ENCODE measurements at places on chromosomes 3 and 15.

DNA sequence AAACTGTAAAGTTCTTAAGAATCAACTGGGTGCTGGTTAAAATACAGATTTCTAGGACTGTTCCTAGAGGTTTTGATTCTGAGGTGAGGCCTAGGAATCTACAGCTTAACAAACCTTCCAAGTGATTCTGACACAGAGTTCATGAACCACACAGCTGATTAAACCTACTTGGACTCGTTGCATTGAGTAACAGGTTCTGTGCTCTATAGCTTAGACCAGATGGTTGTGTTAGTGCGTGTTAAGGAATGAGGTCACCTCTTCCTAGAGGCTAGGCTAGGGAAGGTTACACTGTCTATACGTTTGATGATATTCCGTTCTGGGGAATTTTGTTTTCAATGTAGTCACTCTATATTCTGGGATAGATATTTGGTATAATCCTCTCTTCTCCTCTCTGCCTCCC is 21.9 kb downstream of the EID1 start:
- no peak for DNase-seq

DNA sequence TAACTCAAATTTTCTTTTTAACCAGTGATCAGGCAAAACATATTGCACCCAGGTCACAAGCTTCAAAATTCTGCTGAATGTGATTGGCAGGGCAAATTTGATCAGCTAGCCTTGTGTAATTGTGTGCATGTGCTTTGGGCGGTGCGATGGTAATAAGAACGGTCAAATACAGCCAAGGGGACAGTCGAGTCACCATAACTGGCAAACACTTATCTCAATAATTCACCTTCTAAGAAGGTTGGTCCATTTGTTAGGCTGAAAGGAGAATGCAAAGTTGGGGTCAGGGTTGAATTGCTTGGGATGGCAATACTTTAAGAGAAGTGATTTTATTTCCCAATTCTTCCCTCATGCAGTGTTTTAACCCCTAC is 302.4 kb upstream of the PDZRN3 start:
- no peak for DNase-seq

DNA sequence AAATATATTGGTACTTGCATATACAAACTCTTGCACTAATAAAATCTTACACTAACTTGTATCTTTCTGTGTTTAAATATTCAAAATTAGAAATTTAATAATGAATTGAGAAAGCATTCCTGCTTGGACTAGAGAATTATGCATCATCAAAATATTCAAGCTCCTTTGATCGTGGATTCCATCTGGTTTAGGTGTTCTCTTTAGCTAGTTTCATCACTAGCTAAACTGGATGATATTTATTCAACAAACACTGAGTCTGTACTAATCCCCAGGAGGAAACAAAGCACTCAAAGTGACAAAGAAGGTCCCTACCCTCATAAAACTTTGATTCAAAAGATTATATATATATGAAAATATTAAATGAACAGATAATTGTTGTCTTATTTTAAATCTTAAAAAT is 1360.9 kb upstream of the ALCAM start:
- no peak for DNase-seq

GRCh38 chr3:194221336-194221735 is 85.4 kb downstream of the HES1 start:
- no peak for DNase-seq

DNA sequence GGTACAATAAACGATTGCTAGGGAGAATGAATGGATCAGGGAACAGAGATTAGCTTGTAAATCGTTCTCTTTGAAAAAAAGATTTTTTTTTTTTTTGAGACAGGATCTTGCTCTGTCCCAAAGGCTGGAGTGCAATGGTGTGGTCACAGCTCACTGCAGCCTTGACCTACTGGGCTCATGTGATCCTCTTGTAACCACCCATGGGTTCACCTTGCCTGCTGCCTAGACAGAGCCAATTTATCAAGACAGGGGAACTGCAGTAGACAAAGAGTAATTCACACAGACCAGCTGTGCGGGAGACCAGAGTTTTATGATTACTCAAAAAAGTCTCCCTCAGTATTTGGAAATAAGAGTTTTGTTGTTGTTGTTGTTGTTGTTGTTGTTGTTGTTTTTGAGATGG is 39.6 kb downstream of the METTL6 start:
- DNase-seq = no peak

DNA sequence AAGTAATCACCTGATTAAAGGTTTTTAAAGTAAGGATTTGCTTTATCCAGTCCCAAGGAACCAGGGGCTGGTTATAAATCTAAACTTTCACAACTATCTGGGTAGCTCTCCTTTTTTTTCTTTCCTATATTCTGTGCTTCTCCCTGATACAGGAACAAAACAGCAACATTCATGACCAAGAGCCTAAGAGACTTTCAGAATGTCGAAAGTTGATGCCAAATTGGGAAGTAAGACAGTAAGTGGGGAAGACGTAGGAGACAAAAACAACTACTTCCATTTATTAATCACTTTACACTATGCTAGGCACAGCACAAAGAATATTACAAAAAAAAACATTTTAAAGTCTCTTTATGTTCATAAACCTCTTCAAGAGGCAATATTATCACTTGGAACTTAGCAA is 211.6 kb downstream of the MAGI1 start:
- no peak for DNase-seq

- no peak for DNase-seq
Observed at GRCh38 chr3:29513236-29513635, 232.4 kb downstream of the RBMS3 start.

DNA sequence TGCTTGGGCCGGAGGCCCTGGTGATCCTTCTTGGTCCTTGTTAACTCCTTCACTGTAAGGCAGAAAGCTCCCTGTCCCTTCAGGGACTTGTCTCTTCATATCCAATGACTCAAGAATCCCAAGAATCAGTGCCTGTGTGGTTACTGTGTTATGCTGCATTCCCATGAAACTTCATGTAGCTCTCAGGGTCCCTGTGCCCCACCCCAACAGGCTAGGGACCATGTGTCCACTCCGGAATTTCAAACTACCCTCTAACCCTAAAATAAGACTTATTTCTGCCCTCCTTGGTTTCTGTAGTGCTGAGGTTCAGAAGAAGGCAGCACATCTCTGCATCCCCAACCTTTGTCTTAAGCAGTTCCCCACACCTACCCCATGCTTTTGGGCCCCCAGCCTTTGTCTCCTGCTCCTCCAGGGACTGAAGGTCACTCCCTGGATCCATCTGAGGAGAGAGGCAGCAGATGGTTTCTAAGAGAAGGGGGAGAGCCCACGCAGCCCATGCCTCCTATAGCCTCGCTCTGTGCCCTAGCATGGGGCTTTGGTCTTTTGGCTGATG is 531 bp upstream of the MAP1A start:
- DNase-seq = no peak

DNA sequence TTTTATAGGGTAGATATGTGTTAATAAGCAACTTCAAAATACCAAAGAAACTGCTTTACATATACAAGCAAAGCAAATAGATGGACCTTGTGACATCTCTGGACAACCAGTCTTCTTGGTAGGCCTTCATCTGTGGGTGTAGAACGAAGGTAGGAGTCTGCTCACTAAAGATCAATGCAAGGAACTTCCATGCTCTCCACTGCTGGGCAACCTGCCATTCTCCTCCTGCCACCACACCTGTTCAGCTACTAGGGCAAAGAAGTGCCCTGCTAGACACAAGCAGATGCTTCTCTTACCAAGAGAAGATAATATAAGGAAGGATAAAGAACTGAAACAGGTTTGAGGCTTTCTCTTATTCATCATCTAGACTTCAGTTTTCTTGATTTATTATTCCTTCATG is 12.6 kb downstream of the PPARG start:
- no peak for DNase-seq

- no peak for DNase-seq
Observed at GRCh38 chr3:177690306-177690705, 493.0 kb upstream of the TBL1XR1 start.

DNA sequence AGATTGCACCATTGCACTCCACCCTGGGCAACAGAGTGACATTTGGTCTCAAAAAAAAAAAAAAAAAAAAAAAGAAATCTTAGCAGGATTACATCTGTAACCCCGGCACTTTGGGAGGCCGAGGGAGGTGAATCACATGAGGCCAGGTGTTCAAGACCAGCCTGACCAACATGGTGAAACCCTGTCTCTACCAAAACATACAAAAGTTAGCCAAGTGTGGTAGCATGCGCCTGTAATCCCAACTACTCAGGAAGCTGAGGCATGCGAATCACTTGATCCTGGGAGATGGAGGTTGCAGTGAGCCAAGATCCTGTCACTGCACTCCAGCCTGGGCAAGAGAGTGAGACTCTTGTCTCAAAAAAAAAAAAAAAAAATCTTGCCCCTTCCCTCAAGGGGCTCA is 40.4 kb downstream of the LIPC start:
- DNase-seq = no peak

DNA sequence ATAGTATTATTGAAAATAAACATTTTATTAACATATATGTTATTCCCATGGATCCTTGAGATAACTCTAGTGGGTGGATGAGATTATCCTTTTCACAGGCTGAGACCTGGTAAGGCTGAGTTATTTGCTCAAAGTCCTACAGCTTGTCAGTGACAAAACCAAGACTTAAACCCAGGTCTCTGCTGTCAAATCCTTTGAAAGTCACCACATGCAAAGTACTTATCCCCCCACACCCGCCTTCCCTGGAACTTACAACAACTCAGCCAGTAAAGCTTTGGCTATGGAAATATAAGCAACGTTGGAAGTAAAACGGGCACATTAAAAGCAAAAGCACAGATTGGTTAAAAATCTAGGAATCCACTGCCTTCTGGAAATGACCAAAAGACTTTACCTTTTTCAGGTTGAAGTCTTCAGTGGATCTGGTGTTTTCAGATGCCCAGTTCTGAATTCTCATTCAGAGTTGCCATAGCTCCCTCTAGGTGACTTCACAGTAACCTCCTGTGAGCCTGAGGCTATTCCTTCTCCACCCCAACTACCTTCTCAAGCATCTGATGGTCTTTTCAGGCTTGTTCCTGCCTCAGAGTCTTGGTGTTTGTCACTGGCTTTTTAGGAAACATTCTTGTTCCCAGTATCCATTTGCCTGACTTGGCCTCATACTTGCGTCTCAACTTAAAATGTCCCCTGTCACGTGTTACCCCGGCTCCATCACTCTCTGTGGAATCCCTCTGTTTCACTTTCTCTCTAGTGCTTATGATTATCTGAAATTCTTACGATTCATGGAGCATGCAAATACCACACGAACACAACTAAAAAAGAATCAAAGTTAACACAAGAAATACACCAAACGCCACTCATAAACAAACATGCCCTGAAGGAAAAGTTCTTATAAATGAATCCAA is 131.2 kb downstream of the MAGI1 start:
- DNase-seq = no peak

DNA sequence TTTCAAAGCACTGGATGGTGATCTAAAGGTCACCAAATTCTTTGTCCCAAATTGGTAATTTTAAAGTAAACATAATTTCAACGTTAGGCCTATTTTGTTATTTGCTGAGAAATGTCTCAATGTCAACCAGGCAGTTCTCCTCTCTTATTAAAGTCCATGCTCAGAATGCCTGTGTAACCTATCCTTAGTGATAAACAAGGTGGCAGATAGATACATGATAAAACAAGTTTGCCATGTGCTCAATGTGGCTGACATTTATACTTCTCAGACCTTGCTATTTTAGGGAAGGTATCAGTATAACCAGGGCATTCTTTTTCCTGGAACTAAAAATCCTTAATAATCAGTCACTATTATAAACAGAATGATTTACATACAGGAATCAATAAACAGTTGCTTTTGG is 8.5 kb downstream of the MBNL1 start:
- DNase-seq = no peak

DNA sequence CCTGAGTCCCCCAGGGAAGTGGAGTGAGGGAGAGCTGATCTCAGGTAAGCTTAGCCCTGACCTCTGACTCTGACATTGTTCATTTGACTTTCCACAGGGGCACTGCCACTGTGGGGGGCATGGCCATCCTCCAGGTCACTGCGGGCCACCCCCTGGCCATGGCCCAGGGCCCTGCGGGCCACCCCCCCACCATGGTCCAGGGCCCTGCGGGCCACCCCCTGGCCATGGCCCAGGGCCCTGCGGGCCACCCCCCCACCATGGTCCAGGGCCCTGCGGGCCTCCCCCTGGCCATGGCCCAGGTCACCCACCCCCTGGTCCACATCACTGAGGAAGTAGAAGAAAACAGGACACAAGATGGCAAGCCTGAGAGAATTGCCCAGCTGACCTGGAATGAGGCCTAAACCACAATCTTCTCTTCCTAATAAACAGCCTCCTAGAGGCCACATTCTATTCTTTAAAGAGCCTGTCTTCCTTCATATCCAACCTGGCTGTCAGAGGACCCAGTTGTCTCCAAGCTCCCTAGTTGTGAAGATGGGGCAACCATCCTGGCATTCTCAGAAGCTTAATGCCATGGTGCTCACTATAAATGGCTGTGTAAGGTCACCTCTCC is 1.9 kb upstream of the DISP2 start:
- DNase-seq = no peak
